ENCODE measurements at places on chromosomes 5 and 9.

DNA sequence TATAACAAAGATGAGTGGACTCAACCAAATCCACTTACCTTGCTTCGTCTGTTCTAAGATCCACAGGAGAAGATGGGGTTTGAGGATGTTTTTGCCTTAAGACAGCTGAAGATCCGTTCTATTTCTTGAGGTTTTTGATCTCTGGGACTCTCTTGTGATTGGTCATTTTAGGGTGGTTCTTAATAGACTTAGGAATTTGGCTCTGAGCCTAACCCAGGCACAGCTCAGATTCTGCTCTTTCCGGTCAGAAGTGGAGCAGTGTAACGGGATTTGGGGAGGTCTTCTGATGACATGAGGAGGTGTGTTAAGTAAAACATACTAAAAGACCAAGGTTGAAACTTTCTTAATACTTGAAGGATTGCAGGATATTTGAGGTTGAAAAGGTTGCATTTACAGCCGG, 166.9 kb downstream of the DMRT2 start:
- DNase-seq, result no peak

DNA sequence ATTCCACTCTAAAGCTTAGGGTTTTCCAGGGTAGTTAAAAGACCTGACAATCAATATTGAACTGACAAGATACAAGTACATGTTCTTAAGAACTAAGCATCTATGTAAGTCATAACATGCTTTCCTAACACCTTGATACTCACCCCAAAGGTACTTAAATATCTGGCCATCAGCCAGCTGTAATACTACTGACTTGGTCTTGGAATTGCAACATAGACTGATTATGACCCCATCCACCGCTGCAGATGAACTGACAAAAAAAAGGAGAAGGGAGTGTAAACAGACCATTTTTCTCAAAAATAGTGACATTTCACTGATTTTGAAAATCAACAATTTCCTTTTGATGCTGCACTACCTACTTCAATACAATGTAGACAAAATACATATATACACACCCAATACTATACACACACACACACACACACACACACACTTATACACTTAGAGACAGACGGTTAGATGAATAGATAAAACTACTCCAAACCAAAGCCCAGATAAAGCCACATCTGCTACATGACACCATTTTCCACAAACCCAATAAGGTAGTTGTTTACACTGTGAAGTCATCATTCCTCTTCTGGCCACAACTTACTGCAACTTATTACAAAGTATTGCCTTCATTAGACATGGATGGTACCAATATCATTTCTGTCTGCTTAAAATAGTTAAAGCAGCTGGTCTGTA, 30.4 kb downstream of the ELP1 start:
- DNase-seq, result no peak

DNA sequence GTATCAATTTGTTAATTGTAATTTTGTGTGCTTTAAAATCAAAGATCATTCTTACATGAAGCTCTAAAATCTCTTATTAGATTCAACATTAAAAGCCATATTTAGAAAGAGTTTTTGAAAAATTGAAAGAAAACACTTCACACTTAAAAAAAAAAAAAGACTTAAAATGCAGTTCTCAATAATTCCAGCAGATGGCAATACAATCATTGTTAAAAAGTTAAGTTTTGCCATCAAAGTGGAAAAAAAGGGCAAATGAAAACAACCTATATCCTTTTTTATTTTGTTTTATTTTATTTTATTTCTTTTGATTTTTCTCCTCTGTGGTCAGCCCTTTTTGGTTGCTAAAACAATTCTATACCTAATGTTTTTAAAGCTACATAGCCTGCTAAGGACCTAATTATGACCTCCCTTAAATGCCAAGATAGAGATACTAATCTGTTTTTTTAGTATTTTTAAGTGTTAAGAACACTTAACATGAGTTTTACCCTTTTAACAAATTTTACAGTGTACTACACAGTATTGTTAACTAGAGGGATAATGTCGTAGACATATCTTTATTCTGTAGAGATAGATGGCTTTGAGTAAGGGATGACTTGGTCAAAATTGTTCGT, 154.2 kb upstream of the DAB2 start:
- DNase-seq, result no peak

GRCh38 chr9:87276851-87277261, 220.8 kb upstream of the DAPK1 start:
- no peak for DNase-seq

GRCh38 chr5:136011414-136012001, 17.3 kb upstream of the TGFBI start:
- DNase-seq, result no peak

DNA sequence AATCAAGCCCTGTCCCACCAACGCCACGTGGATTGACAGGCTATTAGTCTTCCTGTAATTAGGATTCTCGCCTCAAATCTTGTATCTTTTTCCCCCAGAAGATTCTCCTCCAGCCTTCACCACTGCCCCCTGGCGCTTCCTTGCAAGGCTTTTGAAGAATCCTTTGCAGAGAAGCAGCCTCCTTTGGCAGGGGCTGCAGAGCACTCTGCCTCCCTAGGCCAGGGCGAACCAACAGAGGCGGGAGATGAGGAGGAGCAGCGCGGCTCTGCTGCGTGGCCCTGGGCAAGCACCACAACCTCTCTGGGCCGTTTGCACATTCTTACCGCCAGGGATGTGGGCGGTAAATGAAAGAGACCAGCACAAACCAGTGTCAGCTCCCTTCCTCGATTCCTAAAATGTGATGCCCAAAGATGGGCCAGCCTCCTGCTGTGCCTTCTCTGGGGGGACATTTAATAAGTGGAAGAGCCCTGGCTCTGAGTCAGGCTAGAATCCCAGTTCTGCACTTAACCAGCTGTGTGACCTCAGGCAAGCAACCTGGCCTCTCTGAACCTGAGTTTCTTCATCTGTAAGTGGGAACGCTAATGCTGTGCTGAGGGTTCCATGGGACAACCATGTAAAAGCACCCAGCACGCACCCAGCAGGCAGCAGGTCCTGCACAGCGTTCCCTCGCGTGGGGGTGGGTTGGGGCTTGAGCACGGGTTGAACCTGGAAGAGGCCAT, 128.6 kb downstream of the KCNIP1 start:
- no peak for DNase-seq

- no peak for DNase-seq
These were observed 4.3 kb downstream of the LRRC14B start for GRCh38 chr5:195401-196160.

DNA sequence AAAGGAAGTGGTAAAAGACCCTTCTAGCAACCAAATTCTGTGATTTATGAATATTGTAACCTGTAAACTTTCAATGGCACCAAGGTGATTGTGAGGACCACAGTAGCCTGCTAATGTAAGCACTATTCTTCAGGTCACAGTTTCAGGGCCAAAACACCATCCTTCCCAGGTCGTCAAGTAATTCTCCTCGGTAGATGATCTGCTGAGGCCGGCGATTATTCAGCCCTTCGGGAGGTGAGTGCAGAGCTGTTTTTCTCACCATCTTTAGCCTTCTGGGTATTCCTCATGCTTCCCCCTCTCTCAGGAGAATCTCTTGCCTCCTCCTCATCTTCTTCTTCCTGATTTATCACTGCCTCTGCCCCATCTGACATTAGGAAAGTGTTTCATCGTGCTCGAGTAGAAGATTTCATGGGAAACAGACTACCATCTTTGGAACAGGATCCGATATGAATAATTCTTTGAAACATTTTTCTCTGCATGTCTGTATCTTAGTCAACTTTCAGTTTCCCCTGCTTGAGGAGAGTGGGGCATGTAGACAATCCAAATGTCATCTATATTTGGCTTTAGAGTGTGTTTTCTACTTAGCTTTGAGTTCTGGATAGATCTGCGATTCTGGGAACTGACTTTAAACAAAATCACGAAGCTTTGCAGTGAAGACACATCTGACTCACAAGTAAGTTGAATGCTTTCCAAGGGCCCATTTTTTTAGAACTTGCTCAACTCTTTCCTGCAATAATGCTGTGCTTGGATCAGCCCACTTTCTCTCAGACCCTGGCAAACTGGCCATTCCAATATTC, 173.9 kb downstream of the AOPEP start:
- no peak for DNase-seq

DNA sequence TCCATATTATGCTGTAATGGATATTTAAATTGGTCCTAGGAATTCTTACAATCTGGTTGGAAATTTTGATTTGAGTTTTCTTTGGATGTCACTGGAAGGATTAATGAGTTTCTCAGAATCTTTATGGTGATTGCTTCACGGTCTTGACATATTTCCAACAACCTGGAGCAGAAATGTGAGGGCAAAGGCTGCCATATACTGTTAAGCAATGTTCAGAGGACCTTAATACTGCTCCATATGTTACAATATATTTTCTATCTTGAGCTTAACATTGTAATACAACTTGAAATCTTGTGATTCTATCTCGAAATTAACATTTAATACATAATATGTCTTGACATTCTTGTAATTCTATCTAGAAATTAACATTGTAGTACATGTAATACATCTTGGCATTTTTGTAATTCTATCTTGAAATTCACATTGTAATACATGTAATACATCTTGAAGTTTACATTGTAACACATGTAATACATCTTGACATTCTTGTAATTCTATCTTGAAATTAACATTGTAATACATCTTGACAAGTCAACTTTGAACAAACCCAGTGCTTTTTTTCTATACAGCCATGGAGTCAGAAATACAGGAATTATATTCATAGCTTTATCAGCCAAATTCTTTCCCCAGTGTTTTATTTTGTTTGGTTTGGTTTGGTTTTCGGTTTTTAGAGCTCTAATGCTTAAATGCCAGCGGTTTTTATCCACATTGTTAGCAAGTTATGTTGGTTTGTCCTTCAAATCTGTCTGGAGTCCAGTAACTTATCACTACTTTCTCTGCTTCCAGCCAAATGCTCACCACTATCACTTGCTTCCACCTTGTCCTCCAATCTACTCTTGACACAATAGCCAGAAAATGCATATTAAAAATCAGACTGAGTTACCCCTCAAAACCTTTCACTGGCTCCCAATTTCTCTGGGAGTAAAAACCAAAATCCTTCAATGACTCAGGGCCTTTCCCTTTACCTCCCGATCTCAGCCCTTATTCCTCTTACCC, 3.0 kb upstream of the TUT7 start:
- DNase-seq, result no peak

DNA sequence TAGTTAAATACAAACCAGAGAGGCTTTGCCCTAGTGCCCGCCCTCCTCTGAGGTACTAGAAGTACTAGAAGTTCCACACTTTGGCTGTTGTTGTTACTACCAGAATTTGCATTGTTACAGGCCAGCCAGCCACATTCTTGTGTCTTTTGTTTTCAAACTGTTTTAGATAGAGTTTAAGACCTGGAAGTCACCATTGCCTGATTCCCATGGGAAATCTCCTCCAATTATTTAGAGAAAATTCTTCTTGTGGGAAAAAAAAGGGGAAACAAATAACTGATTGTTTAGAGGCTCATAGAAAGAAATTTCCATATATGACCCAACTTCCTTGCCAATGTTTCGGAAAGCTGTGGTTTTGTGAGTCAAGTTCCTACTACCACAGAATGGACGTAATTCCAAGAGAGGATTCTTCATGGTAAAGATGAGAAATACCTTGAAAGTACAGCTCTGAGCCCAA, 252.2 kb downstream of the GOLPH3 start:
- DNase-seq, result no peak

- no peak for DNase-seq
These were observed 195.7 kb upstream of the TUT7 start for GRCh38 chr9:86549920-86550319.

DNA sequence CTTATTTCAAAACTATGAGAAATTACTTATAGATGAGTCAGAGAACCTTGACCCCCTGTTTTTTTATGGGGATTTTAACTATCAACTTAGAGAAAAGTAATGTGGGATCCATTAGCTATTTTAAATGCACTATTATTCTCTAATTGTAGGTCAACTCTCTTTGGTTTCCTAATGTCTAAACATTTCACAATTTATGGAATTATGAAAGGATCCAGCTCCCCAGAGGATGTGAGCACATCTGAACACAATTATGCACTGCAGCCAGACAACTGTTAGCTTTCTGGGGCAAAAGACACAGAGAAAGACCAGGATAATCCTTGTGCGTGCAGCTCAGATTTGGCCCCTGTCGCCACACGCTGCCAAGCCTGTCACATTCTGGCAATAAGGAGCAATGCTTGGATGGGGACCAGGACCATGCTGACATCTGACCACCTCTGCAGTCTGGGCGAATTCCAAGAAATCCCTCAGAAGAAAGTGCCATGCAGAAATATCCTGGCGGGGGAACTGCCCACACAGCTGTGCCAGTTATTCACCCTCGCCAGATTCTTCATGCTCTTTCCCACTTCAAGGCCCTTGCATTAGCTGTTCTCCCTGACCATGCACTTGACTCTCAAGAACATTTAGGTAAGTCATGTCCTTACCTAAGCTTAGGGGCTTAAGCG, 22.2 kb upstream of the CMBL start:
- DNase-seq, result no peak

DNA sequence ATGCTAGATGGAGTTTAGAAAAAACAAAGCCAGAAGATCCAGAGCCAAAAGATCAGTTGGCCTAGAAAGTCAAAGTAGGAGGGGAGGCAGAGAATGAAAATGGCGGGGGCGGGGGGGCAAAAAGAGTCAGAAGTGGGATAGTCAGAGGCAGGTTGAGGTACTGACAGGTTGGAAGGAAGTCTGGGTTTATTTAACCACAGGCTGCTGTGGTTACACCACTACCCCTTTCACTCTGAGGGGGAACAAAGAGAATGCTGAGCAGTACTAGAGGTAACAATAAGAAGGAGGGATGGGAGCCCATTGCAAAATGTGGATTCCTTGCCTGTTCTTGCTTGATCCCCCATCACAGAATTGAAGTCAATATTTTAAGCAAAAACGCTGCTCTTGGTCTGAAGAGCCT, 111.8 kb downstream of the CAVIN4 start:
- DNase-seq, result no peak

DNA sequence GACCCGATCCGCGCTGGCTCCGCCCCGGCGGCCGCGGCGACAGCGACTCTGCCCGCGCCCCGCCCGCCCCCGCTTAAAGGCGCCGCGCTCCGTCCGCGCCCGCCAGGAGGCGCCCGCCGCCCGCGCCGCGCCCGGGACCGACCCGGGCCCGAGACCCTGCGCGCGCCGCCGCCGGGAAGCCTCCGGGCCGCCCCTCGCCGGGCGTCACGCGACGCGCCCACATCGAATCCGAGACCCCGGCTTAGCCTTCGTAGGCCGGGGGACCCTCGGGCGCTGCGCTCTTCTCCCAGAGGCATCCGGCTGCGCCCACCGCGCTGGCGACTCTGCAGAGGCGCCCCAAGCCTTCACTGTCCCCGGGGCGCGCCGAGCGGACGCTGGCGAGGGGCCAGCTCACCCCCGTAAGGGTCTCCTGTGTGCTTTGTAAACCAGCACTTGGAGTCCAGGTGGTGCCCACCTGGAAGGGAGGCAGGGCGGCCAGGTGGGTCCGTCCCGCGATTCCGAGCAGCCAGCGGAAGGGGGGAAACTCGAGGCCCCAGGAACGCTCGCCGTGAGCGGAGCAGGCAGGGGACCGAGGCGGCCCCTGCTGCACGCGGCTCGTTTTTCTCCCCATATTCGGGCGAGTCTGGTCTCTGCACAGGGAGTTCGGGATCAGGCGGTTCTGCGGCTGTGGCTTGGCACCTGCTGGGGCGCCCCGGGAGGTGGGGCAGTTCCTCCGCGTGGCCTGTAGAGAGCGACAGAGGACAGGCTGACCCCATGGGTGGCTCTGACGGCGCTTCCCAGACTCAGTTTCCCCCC, 423 bp upstream of the ABCA2 start:
- peak; percentile 71 for DNase-seq

GRCh38 chr5:77168161-77168878, 42.2 kb upstream of the PDE8B start:
- DNase-seq, result no peak

- DNase-seq, result no peak
These were observed 7.9 kb downstream of the SLC44A1 start for GRCh38 chr9:105252405-105252756.

All from germinal center (tissue), 1 donor.